ENCODE measurements at places on chromosomes 7 and 10.

- DNase-seq: peak; percentile 65
These were observed 57.8 kb upstream of the RAB18 start for GRCh38 chr10:27446091-27446918.

- DNase-seq: no peak
These were observed 36.9 kb upstream of the DOCK1 start for GRCh38 chr10:126868371-126868770.

DNA sequence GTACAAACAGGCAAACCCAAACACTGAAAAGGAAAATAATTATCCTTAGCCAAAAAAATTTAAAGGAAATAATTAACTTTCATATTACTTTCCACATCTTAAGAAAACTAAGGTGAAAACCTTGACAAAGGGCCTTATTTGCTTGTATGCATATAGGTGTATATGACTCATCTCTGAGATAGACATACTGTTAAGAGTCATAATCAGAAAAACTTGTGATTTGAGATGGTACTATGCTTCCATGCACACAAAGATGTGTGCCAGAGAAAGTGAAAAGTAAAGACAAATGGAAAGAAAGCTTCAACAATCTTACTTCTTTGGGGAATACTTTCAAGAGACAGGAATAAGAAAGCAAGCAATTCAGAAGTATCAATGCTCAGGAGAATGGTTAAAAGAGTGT is 3.3 kb upstream of the CACNA2D1 start:
- DNase-seq: no peak

DNA sequence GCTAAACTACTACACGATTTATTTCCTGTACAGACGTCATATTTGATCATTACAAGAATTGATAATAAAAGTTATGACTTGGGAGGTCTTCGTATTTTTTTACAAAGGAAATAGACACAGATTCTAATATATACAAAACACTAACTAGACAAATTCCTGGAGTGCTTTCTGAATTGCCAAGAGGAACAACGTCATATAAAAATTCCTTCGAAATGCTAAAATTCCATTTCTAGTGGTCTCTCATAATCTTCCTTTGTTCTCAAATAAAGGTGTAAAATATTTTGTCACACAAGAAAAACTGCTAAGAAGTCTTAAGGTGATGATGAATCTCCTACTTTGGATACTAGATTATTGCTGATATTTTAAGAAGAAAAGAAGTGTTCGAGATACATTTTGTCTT is 85.4 kb downstream of the CDK6 start:
- no peak for DNase-seq

DNA sequence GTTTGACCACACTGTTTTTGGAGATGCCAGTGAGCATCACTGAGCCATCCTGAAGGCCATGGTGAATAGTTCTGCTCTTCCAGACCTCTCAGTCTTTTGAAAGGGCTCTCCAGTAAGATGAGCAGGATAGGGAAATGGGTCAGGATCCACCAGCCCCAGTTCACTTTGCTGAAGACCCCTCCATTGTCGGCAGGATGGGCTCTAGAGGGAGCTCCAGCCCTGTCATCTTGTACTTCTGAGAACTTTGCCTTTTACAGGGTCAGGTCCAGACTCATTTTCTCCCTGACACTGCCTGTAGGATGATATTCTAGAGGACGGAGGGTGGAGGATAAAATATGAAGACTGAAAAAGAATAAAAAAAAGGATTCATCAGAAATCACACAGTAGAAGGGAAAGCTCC is 13.1 kb downstream of the LHFPL3 start:
- DNase-seq: peak; percentile 29

GRCh38 chr7:30352169-30352568 is 67.8 kb downstream of the ZNRF2 start:
- no peak for DNase-seq

- DNase-seq: peak; percentile 96
These were observed 68.4 kb downstream of the CDHR3 start for GRCh38 chr7:106031300-106032035.

- no peak for DNase-seq
These were observed 48.5 kb upstream of the GLCCI1 start for GRCh38 chr7:7920056-7920455.

DNA sequence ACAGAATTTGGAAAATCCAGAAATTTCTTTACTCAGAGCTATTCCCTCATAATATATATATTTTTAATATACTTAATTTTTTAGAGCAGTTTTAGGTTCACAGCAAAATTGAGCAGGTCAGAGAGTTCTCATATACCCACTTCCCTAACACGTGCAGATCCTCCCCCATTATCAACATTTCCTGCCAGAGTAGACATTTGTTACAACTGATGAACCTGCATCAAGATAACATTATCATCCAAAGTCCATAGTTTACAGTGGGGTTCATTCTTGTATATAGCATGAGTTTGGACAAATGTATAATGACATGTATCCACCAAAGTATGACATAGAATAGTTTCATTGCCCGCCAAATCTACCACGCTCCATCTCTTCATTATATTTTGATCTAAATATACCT is 170.0 kb downstream of the PTEN start:
- DNase-seq: no peak

DNA sequence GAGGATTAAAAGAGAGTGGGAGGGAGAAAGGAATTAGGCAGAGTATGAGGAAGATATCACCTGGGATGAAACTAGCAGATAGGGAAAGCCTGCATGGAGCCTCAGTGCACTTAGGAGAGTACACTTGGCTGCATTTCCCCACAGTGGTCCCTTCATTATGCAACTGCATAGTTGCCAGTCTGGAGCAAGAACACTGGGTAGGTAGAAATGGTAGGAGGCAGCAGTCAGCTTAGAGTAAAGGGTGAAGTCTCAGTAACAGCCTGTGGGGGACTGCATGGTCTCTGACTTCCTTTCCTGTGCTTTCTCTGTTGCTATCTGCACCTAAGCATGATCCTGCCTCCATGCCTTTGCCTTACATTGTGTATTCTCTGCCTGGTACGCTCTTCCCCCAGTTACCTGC is 14.0 kb upstream of the PCGF5 start:
- no peak for DNase-seq

GRCh38 chr7:159197066-159197975 is 52.7 kb upstream of the VIPR2 start:
- peak; percentile 71 for DNase-seq

DNA sequence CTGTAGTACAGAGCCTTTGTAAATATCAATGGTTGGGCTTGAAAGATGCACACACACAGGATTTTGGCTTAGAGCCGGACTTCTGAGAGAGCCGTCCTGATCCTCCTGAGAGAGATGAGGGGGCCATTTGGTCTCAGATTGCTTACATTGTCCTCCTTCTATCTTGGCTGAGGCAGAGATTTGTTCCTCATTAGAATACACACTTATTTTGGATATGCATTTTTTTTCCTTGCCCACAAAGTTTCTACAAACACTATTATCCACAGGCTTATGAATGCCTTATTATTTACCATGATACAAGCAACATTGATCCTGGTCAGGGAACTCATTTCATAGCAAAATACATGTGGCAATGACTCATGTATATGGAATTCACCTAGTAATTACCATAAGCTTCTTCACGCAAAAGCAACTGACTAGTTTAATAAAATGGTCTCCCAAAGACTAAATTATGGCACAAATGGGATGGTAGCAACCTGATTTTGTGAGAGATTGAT is 175.3 kb downstream of the MDFIC start:
- peak; percentile 60 for DNase-seq

- DNase-seq: no peak
These were observed 24.4 kb upstream of the TES start for GRCh38 chr7:116185956-116186355.

DNA sequence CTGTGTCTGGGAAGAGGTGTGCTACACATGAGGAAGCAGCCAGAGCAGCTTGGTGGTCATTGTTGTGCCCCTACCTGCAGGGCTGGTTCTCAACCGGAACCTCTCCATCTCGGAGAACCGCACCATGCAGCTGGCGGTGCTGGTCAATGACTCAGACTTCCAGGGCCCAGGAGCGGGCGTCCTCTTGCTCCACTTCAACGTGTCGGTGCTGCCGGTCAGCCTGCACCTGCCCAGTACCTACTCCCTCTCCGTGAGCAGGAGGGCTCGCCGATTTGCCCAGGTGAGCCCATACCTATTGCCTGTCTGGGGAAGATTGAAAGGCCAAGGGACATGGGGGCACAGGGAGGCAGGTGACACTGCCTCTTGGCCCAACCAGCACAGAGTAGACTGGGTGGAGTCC is 29.3 kb upstream of the CSGALNACT2 start:
- DNase-seq: no peak

GRCh38 chr7:1646957-1647891 is 22.9 kb upstream of the ELFN1 start:
- peak; percentile 86 for DNase-seq

All from A673 (cell line).